ENCODE measurements at places on chromosomes 13 and 19.
A peak's percentile ranks its signal among the peaks of the same experiment; 100 is the strongest.

DNA sequence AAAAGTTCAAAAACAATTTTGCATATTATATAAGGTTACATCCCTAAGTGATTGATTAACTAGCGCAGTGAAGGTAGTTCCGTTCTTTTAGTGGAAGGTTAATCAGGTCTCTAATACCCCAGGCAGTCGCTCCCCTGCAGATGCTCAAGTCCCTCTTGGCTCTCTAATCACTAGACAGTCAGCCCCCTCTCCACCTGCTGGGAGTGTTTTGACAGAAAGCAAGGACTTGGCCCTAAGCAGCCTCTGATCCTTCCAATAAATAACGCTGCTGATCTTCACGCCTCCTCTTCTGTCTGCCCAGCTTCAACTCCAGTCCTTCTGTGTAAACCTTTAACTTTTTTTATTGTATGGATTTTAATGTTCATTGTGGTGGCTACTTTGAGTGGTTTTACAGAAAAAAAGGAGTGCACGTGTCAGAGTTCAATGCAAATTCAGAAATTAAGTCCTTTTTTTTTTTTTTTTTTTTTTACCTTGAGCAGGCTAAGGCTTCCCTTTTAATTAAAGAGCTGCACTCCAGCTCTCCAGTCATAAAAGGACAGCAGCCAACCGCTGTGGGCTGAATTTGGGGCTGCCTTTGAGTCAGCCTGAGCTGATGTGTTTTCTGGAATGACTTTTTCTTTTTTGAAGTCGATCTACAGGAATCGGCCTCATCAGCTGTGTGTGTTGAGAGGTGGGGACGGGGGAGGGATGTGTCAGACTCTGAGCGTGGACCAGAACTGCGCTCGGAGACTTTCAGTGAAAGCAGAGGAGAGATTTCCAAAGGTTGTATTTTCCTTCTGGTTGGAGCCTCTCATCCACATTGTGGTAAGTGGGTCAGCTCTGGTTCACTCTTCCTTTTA is 33.8 kb upstream of the MYO16 start:
- DNase-seq, result no peak

- DNase-seq, result peak; percentile 21
These were observed 27.7 kb downstream of the STK24 start for GRCh38 chr13:98549006-98549727.

- peak; percentile 90 for DNase-seq
These were observed 6.5 kb downstream of the MED29 start for GRCh38 chr19:39397360-39398296.

DNA sequence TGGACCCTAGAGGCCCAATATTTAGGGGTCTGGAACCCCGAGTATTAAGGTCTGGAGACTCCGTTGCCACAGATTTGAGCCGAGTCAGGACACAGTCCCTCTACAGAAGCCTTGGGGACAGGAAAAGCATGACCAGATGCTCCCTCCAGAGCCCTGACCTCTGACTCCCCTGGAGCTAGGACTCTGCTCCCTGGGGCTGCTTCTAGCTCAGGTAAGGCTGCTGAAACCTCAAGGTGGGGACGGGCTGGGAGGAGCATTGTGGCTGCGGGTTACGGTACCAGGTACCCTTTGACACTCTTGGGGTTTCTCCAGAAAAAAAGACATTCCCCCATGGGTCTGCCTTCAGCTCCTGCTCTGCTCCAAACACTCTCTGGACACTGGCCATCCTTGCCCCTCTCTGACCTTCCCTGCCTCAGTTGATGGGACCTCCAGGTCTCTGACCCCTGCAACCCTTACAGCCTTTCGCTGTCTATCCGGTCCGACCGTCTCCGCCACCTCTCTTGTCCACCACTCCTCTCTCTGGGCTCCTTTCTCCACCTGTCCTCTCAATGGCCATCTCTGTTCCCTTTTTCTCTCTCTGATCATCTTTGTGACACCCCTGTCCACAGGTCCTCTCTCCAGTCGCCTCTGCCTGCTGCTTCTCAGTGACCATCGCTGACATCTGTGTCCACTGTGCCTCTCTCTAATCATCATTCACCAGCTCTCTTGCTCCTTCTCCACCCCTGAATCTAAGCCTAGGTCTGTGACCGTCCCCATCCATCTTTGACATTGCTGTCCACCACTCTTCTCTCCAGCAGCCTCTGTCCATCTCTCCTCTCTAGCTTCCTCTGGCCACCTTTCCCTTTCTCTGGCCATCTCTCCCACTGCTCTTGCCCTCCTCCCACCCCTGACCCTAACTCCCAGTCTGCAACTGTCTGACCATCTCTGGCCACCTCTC is 1.4 kb downstream of the LRFN3 start:
- DNase-seq, result no peak

GRCh38 chr13:51539887-51540286 is 44.4 kb upstream of the WDFY2 start:
- DNase-seq, result peak; percentile 21

GRCh38 chr13:112984501-112984900 is 15.5 kb downstream of the MCF2L start:
- DNase-seq, result no peak

- no peak for DNase-seq
These were observed 17.7 kb downstream of the LSM14A start for GRCh38 chr19:34189917-34190425.

- DNase-seq, result no peak
These were observed 16.1 kb downstream of the CARD8 start for GRCh38 chr19:48239582-48240141.

GRCh38 chr13:61913183-61913582 is 497.5 kb upstream of the PCDH20 start:
- no peak for DNase-seq

DNA sequence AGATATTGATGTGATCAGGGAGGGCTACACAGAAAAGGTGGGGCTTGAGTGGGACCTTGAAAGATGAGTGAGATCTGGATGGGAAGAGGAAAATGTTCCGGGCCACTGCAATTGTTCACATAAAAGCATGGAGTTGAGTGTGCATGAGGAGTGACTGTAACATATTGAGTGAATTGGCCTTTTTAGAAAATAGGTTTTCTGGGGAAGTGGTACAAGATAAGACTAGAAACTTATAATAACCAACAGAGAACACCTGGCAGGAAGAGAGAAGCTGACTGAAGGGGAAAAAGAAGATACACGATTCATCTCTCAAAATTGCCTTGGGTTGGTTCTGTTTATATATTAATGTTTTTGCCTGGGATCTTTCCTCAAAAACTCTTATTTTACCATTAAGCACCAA is 32.2 kb downstream of the SLC10A2 start:
- no peak for DNase-seq

- DNase-seq, result no peak
These were observed 912 bp downstream of the SSC5D start for GRCh38 chr19:55488986-55489710.

DNA sequence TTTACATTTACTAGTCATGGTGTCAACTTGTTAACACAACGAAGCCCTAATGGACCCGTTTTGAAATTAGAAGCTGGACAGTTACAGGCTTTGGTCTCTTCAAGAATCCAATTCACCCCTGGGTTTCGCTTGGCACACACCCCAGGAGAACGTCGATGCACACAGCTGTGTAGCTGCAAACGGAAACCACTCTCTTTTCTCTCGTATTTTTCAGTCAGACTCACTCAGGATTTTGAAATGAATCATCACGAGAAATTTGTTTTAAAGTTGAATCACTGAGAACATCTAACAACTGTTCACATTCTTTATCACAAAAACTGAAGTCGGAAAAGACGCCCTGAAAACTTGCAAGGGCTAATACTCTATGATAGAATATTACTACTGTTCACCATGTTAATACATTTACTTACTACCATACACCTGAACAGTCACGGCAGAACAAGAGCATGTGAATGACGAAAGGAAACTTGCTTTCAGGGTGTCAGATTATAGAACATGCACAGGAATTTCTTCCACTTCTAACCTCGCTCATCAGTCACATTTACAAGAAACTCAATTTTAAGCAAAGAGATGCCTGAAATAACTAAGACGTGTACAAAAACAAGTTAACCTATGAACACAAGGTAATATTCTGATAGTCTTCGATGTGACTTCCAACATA is 4.7 kb downstream of the PNMA8A start:
- DNase-seq, result no peak

DNA sequence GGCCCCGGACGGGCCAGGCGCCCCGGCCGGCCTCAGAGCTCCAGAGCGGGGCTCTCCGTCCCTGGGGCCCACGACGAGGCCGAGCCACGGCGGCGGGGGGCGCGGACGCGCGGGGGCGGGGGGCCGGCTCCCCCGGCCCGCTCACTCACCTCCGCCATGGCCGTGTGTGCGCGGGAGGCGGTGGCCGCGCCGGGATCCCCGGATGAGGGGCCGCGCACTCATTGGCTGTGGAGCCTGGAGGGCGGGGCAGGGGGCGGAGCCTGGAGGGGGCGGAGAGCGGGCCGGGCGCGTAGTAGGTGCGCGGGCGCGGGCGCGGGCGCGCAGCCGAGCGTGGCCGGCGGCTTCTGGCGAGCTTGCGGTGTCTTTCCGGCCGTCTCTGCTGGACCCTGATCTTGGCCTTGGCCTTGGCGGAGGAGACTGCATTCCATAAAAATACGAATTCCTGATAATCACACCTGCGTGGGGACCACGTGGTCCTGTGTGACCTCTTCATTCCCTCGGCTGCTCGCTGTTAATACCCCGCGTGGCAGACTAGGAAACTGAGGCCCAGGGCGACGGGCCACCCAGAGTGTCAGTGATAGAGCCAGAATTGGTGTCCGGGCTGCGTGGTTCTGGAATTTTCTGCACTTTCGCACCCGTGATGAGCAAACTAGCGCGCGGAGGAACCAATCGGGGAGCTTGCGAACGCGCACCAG is at the start of gene MIER2:
MIER2 (minus strand) TSS at position 172 of the 695 bp plus-strand sequence; CDS start at position 158, 14 bp downstream.
- peak; percentile 78 for DNase-seq

GRCh38 chr19:408902-409515 is at the start of gene C2CD4C:
TSS of gene C2CD4C (minus strand) at chr19:409147. CDS start at chr19:408361, 786 bp downstream.
- DNase-seq, result no peak

- DNase-seq, result no peak
These were observed 363.9 kb downstream of the MYO16 start for GRCh38 chr13:108993346-108993745.

DNA sequence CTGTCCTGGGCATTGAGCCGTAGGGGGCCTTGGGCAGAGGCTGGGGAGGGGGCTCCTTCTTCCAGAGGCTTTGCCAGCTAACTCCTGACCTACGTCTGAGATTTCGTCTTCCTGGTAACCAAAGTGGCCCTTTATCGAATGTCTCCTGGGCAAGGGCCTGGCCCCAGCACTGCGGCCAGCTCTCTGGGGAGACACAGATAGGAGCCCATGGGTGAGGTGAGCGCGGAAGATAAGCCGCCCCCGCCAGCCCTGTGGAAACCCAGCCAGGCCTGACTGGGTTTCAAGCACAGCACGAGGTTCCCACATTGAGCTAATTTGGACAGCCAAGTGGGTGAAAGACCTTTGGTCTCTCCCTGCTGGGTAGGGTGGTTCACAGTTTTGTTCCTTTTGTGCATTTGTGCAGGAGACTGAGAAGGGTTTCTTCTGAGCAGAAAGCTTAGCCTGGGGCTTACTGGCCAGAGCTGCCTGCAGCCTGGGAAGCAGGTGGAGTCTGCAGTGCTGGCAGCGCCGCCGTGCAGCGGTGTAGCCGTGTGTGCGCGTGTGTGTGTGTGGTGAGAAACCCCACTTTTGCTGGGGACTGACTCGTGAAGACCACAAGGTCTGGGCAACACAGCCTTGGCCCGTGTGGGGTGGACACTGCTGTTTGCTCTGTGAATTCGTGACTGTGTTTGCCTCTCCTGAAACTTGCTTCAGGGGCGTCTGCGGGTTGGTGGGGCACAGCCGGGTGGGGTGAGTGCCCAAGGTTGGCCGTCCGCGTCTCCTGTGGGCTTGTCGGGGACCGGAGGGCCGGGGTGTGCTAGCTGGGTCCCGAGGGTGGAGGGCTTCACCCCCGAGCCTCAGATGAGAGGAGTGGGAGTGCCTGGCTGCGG is 2.5 kb downstream of the BSG start:
- DNase-seq, result no peak

DNA sequence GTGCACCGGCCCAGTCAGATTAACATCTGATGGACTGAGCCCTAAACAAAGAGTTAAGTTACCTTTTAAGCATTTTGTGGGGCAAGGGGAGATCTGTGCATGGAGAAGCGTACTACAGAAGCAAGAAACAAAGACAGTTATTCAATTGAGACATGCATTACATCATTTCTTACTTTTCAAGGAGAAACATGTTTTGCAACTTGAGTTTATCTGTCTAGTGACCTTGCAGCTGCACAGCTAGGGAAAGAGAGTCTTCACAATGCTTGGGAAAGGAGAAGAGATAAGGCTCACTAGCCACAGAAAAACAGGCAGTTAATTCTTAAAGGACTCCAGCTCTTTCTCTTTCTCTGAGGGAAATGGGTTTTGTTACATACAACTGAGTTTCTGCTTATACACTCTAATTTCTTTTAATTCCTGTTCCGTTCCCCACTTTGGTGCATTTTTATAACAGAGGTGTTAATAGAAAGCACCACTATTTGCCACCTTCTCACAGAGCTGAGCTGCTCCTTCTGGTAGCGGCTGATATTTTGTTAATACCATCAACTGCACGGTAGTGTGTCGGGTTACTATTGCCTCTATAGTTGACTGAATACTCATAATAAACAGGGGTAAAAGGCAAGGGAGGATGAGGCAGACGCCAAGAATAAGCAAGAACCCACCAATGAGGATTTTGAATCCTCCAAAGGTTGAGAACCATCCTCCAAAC is 55.9 kb downstream of the ZNF431 start:
- no peak for DNase-seq

- no peak for DNase-seq
These were observed 459 bp downstream of the PCDH20 start for GRCh38 chr13:61415058-61415721.

DNA sequence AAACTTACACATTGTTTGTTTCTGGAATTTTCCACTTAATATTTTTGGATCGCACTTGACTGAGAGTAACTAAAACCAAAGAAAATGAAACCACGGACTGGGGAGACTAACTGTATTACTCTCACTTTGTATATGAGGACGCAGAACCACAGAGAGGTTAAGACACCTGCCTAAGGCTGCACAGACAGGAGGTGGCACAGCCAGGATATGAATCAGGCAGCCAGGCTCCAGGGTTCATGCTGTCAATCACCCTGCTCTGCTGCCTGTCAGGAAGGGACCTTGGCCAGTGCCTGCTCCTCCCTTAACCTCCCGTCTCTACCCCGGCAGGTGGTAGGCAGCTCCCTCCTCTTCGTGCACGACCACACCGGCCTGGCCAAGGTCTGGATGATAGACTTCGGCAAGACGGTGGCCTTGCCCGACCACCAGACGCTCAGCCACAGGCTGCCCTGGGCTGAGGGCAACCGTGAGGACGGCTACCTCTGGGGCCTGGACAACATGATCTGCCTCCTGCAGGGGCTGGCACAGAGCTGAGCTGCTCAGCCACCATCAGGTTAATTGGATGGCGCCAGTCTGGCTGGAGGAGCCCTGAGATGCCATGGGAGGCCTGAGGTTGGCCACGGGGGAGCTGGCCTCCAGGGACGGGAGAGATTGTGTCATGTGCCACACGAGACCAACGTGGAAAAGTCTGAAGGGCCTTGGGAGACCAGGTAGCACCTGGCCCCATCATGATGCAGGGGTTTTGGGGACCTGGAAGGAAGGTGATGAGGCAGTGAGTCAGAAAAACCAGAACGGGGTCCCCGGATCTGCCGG is 11.0 kb downstream of the ACTMAP start:
- DNase-seq, result no peak

All from bone marrow (tissue), 2 donors.